Skeletal muscle tissue (tissue), 5 donors: ENCODE measurements at places on chromosomes 3 and 15. TPM values are rescaled to one million over a fixed set of nuclear protein-coding genes. Genes with fewer than 3 reads are reported as not detected.

Gene CATSPER2
- total RNA-seq = 3.1 TPM

Gene RAB8B
- 26.6 TPM for total RNA-seq

Gene GOLGA8G
- total RNA-seq = not detected

Gene GOLGA6L7
- total RNA-seq = not detected

Gene ETFA
- 129 TPM for total RNA-seq

Gene RYR3
- 50.6 TPM for total RNA-seq

Gene FMN1
- 3.7 TPM for total RNA-seq

Gene TGM4
- total RNA-seq = not detected

Gene GALNT15
- total RNA-seq = 3.7 TPM
